ENCODE measurements at places on chromosomes 4 and X.

GRCh38 chrX:141759238-141759637 is 60.7 kb upstream of the SPANXD start:
- DNase-seq, result no peak

DNA sequence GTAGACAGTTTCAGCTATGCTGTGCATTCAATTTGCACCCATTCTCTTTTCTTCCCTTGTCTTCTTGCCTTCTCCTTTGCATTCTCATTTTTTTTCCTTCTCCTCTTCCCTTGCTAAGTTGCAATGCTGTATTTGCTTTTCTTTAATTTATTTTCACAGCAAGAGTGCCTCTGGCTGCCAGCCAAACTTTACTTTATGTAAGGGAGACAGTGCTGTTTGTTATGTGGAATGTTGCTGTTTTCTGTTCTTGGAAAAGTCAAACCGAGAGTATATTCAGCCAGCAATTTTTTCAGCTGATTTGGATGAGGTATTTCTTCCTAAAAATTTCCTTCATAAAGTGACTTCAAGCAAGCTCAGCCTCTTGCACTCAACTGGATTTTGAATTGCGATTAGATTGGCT is 1293.4 kb downstream of the ARAP2 start:
- DNase-seq, result no peak

GRCh38 chr4:111650674-111651086 is 494.6 kb upstream of the FAM241A start:
- no peak for DNase-seq

DNA sequence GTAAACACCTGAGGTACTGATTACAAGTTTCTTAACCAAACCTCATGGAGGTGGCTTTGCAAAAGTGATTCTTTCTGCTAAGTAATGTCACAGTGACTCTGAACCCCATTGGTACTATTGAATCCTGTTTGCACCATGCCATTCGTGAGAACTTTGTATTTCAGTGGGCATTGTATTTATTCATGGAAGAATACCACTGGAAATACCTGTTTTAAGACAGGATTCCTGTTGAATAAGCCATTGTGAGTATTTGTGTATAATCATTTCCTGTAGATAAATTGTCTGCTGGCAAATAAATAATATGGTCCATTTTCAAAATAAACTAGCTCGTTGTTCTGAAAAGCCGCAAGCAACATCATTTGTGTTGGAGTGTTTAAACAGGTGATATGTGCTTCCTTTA is 136.4 kb upstream of the GUCY1A1 start:
- DNase-seq, result no peak

DNA sequence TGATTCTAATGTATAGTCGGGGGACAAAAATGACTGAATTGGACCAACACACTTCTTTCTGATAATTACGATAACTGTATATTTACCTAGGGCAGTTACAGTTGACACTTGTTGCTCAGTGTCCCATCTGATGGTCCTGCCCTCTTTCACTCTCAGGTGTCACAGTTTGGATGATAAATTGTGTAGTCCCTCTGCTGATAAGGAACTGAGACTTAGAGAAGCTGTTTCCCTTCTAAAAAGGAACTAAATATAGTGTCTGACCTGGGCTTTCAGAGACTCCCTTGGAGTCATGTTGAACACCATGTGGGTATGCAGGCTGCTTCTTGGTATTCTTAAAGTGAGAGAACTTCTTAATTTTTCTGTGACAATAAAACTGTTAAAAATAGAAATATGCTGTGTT is 23.7 kb upstream of the PNPLA4 start:
- DNase-seq, result no peak

- no peak for DNase-seq
Observed at GRCh38 chr4:8128100-8128856, 30.3 kb downstream of the ABLIM2 start.

DNA sequence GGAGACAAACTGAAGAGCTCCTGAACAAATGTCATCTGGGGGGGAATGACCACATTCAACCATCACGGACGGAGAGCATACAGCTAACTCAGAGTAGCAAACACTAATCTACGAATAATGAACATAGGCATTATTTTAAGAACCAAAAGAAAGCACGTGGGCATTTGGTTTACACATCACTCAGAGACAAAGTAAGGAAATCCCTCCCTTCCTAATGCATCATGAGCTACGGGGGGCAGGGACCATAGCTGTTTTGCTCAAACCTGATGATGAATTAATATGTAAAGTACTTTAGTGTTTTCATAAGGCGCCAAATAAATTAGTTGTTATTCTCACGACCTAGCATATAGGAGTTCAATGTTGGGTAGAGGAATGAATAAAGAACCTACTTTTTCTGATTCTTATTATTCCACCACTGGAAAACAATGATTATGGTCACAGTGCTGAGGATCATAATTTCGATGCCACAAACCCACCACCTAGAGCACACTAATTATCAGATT is 11.7 kb upstream of the TMEM156 start:
- DNase-seq, result no peak

- DNase-seq, result no peak
Observed at GRCh38 chr4:114264877-114265291, 285.4 kb upstream of the ARSJ start.

DNA sequence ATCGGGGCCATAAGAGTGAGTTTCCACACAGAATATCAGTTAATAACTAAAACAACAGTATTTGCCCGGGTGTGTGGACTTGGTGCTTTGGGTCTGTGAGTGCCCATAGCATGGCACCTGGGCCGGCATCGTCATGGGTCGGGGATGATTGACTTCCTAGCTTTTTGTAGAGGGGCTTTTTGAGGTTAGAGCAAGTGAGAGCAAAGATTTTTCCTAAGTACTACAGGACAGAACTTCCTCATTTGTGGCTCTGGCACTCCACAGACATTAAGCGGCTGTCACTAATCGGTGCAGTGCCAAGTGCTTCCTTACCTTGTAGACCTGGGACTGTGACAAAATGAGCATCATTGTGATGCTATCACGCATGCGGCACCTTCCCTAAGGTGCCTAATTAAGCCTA is 81.0 kb downstream of the SHROOM2 start:
- no peak for DNase-seq

DNA sequence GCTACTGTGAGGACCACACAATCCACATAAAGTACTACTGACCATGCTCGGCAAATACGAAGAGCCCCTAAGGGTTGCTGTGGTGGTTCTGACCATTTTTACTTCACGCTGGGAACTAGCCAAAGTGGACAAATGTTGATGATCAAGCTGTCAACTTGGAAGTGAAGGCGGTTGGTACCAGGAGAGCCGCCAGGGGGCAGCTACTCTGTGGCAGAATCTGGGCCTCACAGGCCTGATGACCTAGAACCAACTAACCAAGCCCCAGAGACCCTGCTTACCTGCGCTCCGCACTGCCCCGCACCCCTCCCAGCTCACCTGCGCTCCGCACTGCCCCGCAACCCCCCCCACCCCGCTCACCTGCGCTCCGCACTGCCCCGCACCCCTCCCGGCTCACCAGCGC is 5.6 kb downstream of the GAK start:
- no peak for DNase-seq

DNA sequence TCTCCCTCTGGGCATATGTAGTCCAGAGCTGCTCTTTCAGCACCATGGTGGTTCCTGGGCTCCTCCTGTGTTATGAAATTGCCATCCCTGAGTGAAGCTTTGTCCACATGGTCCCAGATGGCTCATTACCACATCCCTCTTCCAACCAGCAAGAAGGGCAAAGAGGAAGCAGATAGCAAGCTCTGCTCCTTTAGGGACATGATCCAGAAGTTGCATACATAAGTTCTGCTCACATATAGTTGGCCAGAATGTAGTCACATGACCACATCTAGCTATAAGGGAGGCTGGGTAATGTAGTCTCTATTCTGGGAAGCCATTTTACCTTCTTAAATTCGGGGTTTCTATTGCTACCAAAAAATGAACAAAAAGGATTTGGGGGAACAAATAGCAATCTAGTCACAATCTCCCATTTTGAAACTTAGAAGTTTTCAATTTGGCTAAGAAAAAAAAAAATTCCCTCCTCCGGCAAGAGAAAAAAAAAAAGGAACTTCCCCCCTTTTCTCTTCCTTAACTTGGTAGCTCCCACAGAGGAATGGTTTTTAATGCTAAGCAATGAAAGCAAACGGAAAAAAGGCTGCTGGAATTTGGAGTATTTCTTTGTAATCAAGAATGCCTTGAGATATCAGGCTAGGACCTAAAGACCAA is 88.2 kb upstream of the USP9X start:
- DNase-seq, result no peak

- no peak for DNase-seq
Observed at GRCh38 chrX:7191681-7192110, 43.7 kb upstream of the PUDP start.

DNA sequence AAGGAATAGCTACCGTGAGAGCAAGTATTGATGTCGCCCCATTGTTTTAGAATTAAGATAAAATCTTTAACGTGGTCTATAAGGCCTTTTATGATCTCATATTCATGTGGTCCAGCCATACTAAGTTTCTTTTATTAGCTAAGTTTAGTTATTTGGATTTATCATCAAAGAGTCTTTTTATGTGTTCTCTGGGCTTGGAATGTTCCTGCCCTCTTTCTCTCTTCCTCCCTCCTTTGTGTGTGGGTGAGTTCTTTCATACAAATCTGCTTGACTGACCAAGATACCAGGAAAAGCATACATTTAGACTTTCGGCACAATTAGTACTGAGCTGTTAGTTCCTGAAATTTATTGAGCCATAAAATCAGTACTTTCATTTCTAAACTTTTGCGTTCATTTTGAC is 11.3 kb downstream of the TDO2 start:
- DNase-seq, result no peak

DNA sequence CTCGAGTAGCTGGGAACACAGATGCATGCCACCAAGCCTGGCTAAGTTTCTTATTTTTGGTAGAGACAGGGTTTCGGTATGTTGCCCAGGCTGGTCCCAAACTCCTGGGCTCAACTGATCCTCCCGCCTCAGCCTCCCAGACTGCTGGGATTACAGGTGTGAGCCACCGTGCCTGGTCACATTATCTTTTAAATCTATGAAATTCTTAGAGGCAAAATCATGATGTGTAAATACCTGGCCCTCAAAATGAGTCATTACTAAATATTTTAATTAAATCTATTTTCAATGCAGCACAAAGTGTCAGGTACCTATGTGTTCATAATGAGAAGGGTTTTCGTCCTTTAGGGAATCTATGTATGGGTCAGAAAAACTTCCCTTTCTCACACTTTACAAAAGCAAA is 222.5 kb upstream of the GPC4 start:
- DNase-seq, result no peak

GRCh38 chrX:35166023-35166422 is 223.4 kb downstream of the FAM47B start:
- no peak for DNase-seq

GRCh38 chr4:53684136-53685130 is 93.1 kb upstream of the LNX1 start:
- no peak for DNase-seq

GRCh38 chr4:82774711-82775171 is 23.9 kb downstream of the SCD5 start:
- DNase-seq, result peak; percentile 31

- no peak for DNase-seq
Observed at GRCh38 chrX:130654409-130654950, 248.5 kb downstream of the ENOX2 start.

DNA sequence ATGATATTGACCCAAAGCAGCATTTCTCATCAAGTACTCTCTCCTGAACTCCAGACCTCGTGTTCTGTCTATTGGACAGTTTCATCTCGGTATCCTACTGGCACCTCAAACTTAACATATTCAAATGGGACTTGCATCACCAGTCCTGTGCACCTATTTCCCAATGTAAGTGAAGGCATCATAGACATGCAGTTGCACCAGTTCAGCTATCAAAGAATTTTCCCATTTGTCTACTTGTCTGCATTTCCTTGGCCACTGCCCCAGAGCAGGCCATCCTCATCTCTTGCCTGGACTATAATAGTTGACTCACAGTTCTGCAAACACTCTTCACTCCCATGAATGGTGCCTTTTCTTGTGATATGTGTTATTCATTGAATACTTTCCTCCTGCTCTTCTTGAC is 11.3 kb upstream of the LIMCH1 start:
- no peak for DNase-seq

GRCh38 chrX:121122332-121122731 is 74.9 kb downstream of the GLUD2 start:
- no peak for DNase-seq

Data from hypothalamus (tissue), 51 donors.